Gastroesophageal sphincter (tissue), 4 donors: ENCODE measurements at places on chromosomes 7 and 10.

GRCh38 chr7:86925221-86925620, 134.2 kb downstream of the ELAPOR2 start:
- H3K27me3 ChIP-seq: no peaks in the 10 kb centered on the region
- no peaks in the 10 kb centered on the region for H3K4me1 ChIP-seq
- no peak overlapping the region for H3K27ac ChIP-seq
- H3K36me3 ChIP-seq: no peaks in the 10 kb centered on the region
- no peak for ATAC-seq

DNA sequence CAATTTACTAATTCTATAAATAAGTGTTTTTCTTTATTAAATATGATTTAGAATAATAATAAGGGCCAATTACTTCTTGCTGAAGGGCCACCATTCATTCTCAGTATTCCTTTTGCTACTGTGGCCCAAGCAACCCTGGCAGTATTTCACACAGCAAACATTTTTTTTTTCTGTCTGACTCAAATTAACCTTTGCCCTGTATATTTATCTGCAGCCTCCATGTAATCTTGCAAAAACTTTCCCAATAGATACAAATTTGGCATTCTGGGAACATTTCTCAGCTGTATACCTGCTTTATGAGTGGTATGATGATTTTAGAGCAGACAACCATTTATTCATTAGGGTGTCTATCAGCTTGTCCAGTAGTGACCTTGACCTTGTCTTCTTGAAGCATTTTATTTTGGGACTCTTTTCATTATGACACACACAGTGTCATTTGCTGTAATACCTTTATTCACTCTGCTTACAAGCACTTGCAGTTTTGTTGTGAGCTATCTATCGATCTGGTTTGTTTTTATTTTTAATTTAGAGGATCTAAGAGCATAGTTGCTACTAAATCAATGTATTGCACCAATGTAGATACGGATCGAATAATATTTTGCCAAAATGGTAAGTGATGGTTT, 159.7 kb upstream of the PLXDC2 start:
- no peak overlapping the region for H3K4me3 ChIP-seq
- H3K36me3 ChIP-seq: no peaks in the 10 kb centered on the region
- H3K27me3 ChIP-seq: no peaks in the 10 kb centered on the region
- no peak for ATAC-seq

- H3K4me1 ChIP-seq: peaks cover 29% of the 10 kb centered on the region
- H3K36me3 ChIP-seq: no peaks in the 10 kb centered on the region
- H3K27ac ChIP-seq: no peak overlapping the region
- no peak for ATAC-seq
- no peaks in the 10 kb centered on the region for H3K27me3 ChIP-seq
- H3K4me3 ChIP-seq: no peak overlapping the region
Observed at GRCh38 chr10:13296476-13296875, 3.4 kb downstream of the PHYH start.

DNA sequence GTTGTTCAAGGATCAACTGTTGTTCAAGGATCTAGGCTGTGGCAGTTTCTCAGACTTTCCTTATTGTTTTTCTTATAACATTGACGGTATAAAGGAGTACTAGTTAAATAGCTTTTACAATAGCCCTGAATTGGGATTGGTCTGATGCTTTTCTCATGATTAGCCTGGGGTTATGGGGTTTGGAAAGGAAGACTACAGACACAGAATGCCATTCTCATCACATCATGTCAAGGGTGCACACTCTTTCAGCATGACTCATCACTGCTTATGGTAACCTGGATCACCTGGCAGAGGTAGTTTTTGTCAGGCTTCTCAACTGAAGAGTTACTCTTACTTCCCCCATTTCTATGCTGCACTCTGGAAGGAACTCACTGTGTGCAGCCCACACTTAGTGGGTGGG, 194.2 kb upstream of the NPSR1 start:
- H3K4me3 ChIP-seq: no peak overlapping the region
- ATAC-seq: no peak
- no peaks in the 10 kb centered on the region for H3K27me3 ChIP-seq
- H3K4me1 ChIP-seq: no peaks in the 10 kb centered on the region

GRCh38 chr10:99672884-99673283, 13.6 kb downstream of the ENTPD7 start:
- no peak overlapping the region for H3K4me3 ChIP-seq
- H3K36me3 ChIP-seq: no peaks in the 10 kb centered on the region
- H3K27ac ChIP-seq: no peak overlapping the region

GRCh38 chr10:23139677-23140076, 44.3 kb downstream of the MSRB2 start:
- H3K4me1 ChIP-seq: no peaks in the 10 kb centered on the region
- no peak overlapping the region for H3K27ac ChIP-seq
- no peak overlapping the region for H3K4me3 ChIP-seq

- H3K27ac ChIP-seq: no peak overlapping the region
- H3K4me3 ChIP-seq: no peak overlapping the region
- no peaks in the 10 kb centered on the region for H3K36me3 ChIP-seq
- no peaks in the 10 kb centered on the region for H3K4me1 ChIP-seq
- no peak for ATAC-seq
Observed at GRCh38 chr7:41808541-41808940, 105.7 kb upstream of the INHBA start.

- ATAC-seq: no peak
- no peaks in the 10 kb centered on the region for H3K27me3 ChIP-seq
- H3K27ac ChIP-seq: no peak overlapping the region
- H3K4me1 ChIP-seq: no peaks in the 10 kb centered on the region
- no peaks in the 10 kb centered on the region for H3K36me3 ChIP-seq
Observed at GRCh38 chr7:7750571-7751242, 32.3 kb upstream of the RPA3 start.
